ENCODE measurements at places on chromosomes 4 and X.

DNA sequence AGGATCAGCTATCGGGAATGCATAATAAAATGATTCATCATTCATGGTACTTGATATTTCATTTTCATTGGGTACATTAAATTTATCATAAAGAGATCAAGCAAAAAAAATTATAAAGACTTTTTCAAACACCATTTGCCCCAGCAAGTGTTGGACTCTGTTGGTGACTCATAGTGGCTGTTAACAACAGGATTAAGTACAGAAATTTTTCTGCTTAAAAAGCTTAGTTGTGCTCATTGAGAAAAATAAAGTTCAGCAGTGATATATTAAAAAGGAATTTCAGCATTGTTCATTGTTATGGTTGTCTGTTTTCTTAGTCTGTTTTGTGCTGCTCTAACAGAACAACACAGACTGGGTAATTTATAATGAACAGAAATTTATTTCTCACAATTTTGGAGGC lies 86.2 kb upstream of the PCDH10 start:
- DNase-seq, result no peak

- no peak for DNase-seq
Measured at GRCh38 chr4:159013692-159014091, 89.2 kb upstream of the RAPGEF2 start.

GRCh38 chr4:39045827-39046221 lies 13.6 kb upstream of the TMEM156 start:
- no peak for DNase-seq

GRCh38 chr4:4752576-4753401 lies 106.7 kb upstream of the MSX1 start:
- DNase-seq, result no peak

DNA sequence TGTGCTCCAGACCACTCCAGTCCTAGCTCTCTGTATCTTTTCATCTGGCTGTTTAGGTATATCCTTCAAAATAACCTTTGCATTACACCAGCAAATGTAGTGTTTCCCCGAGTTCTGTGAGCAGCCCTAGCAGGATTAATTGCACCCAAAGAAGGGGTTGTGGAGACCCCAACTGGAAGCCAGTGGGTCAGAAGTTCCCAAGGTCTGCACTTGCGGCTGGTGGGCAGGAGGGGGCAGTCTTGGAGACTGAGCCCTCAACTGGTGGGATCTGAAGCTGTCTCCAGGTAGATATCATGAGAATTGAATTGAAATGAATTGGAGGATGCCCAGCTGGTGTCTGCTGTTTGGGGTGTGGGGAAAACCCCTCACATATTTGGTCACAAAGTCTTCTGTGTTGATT lies 1485.3 kb upstream of the TENM3 start:
- DNase-seq, result no peak

DNA sequence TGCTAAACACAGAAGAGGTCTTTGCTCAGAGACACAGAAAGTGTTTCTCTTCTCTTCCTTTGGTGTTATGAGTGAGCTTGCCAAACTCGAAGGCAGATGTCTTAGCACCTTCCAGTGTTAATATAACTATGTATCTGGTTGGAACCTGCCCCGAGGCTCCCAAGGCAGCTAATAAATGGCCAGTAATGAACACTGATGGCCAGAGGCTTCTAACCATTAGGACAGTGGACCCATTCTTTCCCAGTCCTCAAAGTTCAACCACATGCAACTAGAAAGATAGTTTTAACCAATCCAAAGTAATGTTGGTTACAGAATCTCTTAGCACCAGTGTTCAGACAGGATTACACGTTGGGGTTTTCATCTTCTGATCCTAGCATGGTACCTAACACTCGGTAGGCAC lies 42.7 kb upstream of the JADE1 start:
- DNase-seq, result no peak

DNA sequence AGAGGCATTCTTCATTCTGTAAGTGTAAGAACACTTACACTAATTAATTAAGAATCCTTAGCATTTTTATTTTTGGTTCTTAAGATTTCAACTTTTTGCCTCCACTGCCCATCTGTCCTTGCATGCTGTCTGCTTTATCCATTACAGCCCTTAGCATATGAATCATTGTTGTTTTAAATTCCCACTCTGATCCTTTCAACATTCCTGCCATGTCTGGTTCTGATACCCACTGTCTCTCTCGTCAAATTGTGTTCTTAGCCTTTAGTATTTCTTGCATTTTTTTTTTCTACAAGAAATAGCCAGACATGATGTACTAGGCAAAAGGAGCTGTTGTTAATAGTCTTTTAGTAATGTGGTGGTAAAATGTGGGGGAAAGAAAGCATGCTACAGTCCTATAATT lies 1360.0 kb downstream of the TECRL start:
- DNase-seq, result no peak

- no peak for DNase-seq
Measured at GRCh38 chr4:44583393-44583792, 68.0 kb downstream of the YIPF7 start.

DNA sequence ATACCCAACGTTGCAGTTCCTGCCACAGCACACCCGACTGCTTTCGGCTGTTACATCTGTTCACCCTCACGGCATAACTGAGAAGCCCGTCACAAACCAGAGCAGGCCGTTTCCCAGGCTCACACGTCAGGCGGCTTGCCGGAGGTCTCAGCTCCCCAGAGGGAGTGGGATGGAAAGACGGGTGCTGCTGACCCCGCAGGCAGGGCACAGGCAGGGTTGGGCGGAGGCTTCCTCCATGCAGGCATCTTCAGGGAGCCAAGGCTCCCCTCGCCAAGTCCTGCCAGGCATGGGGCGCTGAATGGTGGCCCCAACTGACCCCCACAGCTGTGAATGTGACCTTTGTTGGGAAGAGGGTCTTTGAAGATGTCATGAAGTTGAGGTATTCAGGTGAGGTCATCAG lies 57.5 kb downstream of the ACOX3 start:
- no peak for DNase-seq

DNA sequence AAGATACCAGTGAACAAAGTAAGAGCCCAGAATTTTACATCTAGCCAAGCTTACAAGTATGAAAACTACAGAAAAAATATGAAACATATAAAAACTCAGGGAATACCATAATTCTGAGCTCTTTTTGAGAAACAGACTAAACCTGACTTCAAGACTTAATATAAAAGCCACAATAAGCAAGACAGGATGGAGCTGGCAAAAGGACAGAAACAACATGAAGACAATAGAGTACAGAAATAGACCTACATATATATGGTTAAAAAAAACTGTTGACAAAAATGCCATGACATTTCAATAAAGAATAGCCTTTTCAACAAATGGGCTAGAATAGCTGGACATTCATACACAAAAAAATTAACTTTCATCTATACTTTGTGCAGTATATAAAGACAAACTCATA lies 49.4 kb downstream of the UBA6 start:
- DNase-seq, result no peak
